ENCODE measurements at places on chromosomes 6 and 20.
A peak's percentile ranks its signal among the peaks of the same experiment; 100 is the strongest.

- DNase-seq: peak; percentile 91
Observed at GRCh38 chr6:108764580-108764950, 83.7 kb upstream of the ARMC2 start.

DNA sequence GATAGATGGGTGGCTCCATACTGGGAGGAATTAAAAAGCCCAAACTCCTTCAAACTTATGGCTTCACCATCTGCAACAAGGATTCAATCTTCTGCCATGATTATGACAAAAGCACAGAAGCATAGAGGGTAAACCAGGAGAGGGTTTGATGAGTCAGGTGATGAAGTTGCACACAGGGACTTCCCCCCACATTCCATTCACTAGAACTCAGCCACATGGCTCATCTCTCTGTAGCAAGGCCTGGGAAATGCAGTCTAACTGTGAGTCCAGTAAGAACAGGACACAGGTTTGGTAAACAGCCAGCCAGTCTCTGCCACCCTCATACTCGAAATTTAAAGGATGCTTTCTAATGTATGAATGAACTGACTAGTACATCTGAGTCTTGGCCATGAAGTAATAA, 142.9 kb downstream of the HIVEP2 start:
- no peak for DNase-seq

- no peak for DNase-seq
Observed at GRCh38 chr6:80767808-80768207, 661.3 kb downstream of the BCKDHB start.

GRCh38 chr20:63519668-63520503, 679 bp upstream of the PPDPF start:
- peak; percentile 8 for DNase-seq

DNA sequence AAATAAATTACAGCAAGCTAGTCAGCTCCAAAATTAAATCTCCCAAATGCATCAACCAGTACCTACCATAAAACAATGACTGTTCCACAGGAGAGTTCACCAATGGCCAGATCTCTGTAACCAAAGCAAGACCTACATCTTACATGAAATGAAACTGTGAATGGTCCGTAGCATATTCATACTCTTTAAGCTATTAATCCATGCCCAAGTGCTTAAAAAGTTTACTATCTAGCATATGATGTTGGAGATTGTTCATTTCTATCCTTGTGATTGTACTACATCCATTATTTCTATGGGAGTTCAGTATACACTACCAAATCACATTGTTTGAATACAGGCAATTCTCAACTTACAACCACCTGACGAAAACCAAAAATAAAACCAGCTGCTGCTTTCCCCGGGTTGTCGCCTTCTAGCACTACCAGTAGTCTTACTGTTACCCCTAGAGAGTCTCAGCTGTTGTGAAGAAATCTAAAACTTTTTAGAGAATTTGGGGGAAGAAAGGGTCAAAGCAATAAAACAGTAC, 38.0 kb downstream of the HIVEP2 start:
- DNase-seq: no peak

DNA sequence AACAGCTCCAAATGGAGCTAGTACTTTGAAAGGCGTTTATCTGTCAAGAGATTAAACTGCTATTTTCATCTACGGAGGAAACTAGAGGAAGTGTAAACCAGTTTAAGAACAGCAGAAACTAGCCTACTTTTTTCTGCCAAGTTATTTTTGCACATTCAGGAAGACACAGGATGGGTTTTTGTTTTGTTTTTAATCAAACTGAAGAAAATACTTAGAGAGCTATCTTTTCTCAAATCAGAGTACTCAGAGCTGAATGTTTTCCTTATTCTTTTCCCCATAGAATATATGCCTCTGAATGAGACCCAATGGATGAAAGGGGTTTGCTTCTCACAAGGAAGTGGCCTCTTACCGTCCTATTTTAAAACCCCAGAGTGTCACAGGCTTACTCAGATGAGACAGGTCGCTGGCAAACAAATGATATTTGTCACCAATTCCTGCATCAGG, 538.5 kb downstream of the CD83 start:
- DNase-seq: peak; percentile 41

- no peak for DNase-seq
Observed at GRCh38 chr6:140486450-140487361, 1112.3 kb upstream of the CITED2 start.

GRCh38 chr6:47579040-47579439, 101.5 kb downstream of the CD2AP start:
- no peak for DNase-seq

DNA sequence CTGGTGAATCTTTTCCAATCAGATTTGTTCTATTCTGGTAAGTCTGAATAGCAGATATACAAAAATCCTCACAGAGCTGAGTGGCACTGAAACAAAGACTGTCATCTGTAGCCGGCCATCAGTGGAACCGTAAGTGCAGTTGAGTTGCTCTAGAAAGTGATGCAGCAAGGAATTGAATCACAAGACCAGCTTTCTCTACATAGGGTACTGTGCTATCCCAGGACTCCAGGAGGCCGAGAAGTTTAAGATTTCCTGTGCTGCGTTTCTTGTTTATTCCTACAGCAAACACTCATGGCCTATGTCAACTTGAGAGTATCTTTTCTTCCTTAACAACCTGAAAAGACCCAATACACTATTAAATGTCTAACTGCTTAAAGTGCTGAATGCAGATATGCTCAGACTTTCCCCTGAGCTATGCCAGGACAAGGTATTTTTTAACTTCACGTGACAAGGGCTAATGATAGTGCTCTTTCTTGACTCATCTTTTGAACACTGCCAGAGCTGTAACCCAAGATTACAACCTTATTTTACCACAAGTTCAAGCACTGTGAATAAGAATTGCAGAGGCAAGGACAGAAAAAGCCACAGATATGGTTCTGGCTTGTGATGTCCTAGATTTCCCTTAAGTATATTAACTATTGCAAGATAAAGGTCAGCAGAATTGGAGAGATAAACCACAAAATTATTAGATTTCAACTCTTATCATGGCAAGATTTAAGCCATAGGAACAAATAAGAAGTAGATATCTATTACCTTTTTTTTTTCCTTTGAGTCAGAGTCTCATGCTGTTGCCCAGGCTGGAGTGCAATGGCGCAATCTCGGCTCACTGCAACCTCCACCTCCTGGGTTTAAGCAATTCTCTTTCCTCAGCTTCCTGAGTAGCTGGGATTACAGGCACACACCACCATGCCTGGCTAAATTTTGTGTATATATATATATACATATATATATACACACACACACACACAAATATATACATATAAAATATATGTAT, 71.6 kb downstream of the GJA1 start:
- DNase-seq: no peak

DNA sequence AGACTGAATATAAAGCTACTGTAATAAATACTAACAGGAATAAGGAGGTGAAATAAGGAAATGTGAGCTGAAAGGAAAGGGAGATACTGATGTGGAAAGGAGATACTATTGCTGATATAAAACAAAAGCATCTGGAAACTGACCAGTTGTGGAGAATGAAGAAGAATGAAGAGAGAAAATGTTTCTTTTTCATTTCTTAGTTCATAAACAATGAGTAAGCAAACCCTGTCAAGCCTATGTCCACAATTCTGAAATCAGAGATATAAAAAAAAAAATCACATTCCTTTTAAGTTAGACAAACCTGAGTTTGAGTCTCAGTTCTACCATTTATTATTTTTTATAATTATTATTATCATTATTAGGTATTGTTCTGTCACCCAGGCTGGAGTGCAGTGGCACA, 121.6 kb upstream of the GJE1 start:
- no peak for DNase-seq

DNA sequence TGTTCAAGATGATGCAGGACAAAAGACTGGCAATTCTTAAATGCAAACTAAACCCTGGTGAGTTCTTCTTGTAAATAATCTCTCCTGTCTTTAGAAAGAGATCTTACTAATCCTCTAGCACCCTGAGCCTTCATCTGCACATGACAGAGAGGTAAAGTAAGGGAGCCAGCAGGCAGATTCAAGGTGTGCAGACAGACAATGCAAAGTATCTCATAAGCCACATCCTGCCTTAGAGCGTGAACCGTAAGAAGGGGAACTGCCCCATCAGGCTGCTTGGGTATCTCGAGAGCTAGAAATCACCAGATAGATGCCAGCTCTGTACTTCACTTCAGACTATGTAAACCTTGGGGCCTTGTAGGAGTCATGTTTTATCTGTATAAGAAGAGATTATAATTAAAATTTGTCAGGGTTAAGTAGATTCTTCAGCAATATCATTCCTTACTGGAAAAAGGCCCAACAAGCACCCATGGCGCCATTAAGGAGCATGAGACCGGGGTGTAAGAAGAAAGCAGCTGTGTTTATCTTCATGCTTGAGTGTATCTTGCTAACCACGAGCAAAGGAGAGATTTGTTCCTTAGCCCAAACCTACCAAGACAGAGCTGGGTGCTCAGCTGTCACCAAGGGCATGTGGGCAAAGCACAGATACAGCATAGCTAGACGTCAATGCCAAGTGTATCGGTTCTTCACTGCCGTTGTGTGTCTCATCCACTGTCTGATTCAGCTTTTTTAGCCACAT, 24.4 kb downstream of the CNR1 start:
- DNase-seq: no peak

DNA sequence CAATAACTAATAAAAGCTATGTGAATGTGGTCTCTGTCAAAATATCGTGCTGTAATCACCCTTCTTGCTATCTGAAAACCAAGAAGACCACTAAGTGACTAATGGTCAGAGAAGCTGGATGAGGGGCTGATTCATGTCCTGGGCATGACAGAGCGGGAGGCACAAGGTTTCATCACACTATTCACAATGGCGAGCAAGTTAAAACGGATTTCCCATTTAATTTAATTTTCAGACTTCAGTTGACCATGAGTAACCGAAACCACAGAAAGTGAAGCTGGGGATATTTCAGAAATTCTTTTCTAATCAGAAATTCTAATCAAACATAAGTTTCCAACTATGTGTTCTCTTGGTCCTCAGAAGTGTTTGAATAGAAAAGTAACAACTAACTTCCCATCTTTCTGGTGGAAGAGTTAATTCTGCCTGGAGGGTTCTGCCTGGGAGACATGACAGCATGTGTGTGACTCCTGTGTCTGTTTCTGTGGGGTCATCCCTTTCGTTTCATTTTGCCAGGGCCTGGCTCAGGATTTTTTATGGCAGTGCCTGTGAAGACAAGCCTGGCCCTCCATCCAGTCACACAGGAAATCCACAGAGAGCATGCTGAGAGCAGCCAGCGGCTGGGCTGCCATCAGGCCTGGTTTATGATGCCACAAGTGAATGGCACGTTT, 98.9 kb downstream of the FAM120B start:
- no peak for DNase-seq

DNA sequence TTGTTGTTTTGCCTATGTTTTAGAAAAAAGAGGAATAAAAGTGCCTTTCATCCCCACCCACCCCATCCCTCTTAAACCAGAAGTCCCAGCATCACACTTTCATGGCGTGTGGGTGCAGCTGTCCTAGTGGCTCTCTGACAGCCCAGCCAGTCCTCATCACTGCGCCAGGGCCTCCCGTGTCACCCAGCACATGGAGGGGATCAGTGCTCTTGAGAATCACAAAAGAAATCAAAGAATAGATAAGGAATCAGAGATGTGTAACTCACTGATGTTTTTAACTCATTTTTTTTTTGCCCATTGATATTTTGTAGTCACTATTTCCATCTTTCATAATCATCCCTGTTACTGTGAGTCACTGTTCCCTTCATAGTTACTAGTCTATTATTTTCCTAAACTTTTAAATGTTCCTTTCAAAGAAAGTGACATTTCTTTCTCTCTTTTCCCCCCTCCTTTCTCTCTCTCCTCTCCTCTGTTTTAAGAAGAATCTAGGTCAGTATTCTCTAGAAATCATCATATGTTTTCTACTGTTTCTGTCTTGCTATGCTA, 78.6 kb downstream of the AIG1 start:
- no peak for DNase-seq

- no peak for DNase-seq
Observed at GRCh38 chr20:53738945-53739798, 145.5 kb upstream of the ZNF217 start.

DNA sequence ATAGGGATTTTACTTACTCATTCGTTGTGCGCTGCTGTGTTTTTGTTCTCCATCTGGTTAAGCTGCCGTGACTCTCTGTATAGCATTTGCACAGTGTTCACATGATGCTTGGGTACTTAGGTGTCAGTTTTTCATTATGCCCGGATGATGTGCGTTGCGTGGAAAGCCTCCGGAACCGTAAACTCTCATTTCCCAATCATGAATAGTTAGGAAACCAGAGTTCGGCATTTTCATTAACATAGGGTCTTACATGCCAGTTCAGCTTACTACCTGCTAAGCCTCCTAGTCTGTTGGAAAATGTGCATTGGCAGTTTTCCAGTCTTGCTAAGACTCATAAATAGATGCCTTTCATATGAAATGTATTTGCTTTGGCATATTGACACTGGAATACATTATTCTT, 483.4 kb upstream of the FLRT3 start:
- no peak for DNase-seq
